HepG2 (cell line): ENCODE measurements at places on chromosomes 16 and 17. TPM values are rescaled to one million over a fixed set of nuclear protein-coding genes. Genes with fewer than 3 reads are reported as not detected.
A peak's percentile ranks its signal among the peaks of the same experiment; 100 is the strongest.

The TBX21 gene
- total RNA-seq = not detected in 2 replicates

The HOXB8 gene
- not detected in 2 replicates for total RNA-seq

GRCh38 chr17:21017861-21018260 is 24.9 kb downstream of the USP22 start:
- DNase-seq = no peak
- H3K27me3 ChIP-seq = no peaks in the 10 kb centered on the region
- peaks cover 62% of the 10 kb centered on the region for H3K36me3 ChIP-seq
- no peaks in the 10 kb centered on the region for H3K4me1 ChIP-seq
- no peak overlapping the region for H3K27ac ChIP-seq

The CASKIN2 gene
- 5.2 and 10.6 TPM in 2 replicates for total RNA-seq

- H3K4me1 ChIP-seq = peaks cover 5% of the 10 kb centered on the region; the same call in 1 of the 2 replicates
- no peaks in the 10 kb centered on the region; the same call in none of the 2 replicates for H3K27me3 ChIP-seq
- H3K36me3 ChIP-seq = no peaks in the 10 kb centered on the region
- H3K4me3 ChIP-seq = no peak overlapping the region
Observed at GRCh38 chr17:1256699-1257098, 13.5 kb upstream of the BHLHA9 start.

DNA sequence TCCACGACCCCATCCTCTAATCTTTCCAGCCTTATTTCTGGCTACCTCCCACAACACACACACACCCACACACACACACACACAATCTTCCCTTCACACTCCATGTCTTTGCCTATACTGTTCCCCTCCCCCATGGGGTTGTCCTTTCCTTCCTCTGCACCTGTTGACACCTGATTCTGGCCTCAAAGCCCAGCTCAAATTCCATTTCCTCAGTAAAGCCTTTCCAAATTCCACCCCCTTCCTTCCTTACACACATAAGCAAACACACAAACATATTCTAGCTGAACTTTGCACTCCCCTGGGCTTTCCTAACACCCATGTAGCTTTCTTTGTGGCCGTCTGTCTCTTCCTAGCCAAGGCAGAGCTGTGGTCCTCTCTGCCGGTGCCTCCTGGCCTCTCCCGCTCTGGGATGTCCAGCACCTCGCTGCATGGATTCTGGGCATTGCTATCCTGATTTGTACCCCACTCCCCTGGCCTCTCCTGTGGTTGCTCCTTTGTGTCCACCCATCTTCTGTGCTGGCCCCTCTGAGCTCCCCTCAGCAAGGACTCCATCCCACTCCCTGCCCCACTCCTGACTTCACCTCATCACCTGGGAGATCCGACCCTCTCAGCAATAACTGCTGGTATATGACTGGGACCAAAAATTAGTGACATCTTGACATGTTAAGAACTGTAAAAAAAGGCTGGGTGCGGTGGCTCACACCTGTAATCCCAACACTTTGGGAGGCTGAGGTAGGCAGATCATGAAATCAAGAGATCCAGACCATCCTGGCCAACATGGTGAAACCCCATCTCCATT is 8.4 kb upstream of the SRCIN1 start:
- no peaks in the 10 kb centered on the region for H3K36me3 ChIP-seq
- H3K4me3 ChIP-seq = no peak overlapping the region
- peaks cover 100% of the 10 kb centered on the region for H3K4me1 ChIP-seq
- H3K27me3 ChIP-seq = no peaks in the 10 kb centered on the region
- peak; percentile 100 for DNase-seq

DNA sequence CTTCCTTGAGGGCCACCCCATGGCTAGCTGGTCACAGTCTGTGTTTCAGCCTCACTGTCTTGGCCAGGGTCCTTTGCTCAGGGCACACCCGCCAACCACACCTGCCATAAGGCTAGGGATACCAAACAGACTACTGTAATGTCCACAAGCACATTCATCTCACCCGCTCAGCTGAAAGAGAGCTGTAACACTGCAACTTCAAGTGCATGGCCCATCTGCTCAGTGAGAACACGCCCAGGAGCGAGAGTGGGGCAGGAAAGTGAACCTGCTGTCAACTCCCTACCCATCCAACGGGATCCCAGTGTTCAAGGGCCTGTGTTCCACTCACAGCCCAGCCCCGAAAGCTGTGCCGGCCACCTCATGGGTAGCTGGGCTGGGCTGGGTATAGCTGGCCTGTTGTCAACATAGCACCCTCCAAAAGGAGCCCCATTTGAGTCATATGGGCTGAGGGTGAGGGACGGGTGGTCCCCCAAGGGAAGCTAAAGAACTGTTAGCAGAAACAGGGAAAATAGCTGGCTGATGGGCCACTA is 55.7 kb downstream of the SCNN1B start:
- H3K36me3 ChIP-seq = no peaks in the 10 kb centered on the region
- H3K4me1 ChIP-seq = no peaks in the 10 kb centered on the region
- H3K4me3 ChIP-seq = no peak overlapping the region

- no peaks in the 10 kb centered on the region for H3K4me1 ChIP-seq
- H3K27ac ChIP-seq = no peak overlapping the region
- H3K4me3 ChIP-seq = no peak overlapping the region
- no peak for DNase-seq
Observed at GRCh38 chr17:12230481-12231354, 210.0 kb downstream of the MAP2K4 start.

The XYLT1 gene
- not detected in 2 replicates for total RNA-seq

The TBC1D3I gene
- total RNA-seq = 0.15 TPM in 1 of 2 replicates, not detected in the other

- peaks cover 34% of the 10 kb centered on the region for H3K4me1 ChIP-seq
- peak overlapping the region; percentile 80 for H3K4me3 ChIP-seq
- peaks cover 27% of the 10 kb centered on the region; the same call in 2 of the 3 replicates for H3K36me3 ChIP-seq
- H3K27ac ChIP-seq = peak overlapping the region; percentile 92
- no peaks in the 10 kb centered on the region; the same call in 2 of the 3 replicates for H3K27me3 ChIP-seq
Observed at GRCh38 chr16:30609002-30609925, 925 bp downstream of the ZNF689 start.

The KRTAP4-6 gene
- total RNA-seq = not detected in 2 replicates

- DNase-seq = no peak
- no peak overlapping the region for H3K4me3 ChIP-seq
- no peaks in the 10 kb centered on the region for H3K36me3 ChIP-seq
- no peaks in the 10 kb centered on the region; the same call in 1 of the 2 replicates for H3K4me1 ChIP-seq
- no peaks in the 10 kb centered on the region for H3K27me3 ChIP-seq
Observed at GRCh38 chr17:72258711-72259110, 137.9 kb downstream of the SOX9 start.

GRCh38 chr16:10951026-10951425 is 6.7 kb downstream of the CLEC16A start:
- H3K4me3 ChIP-seq = no peak overlapping the region
- H3K27ac ChIP-seq = no peak overlapping the region
- H3K27me3 ChIP-seq = no peaks in the 10 kb centered on the region
- no peaks in the 10 kb centered on the region for H3K36me3 ChIP-seq

The ALOXE3 gene
- total RNA-seq = not detected in 2 replicates

DNA sequence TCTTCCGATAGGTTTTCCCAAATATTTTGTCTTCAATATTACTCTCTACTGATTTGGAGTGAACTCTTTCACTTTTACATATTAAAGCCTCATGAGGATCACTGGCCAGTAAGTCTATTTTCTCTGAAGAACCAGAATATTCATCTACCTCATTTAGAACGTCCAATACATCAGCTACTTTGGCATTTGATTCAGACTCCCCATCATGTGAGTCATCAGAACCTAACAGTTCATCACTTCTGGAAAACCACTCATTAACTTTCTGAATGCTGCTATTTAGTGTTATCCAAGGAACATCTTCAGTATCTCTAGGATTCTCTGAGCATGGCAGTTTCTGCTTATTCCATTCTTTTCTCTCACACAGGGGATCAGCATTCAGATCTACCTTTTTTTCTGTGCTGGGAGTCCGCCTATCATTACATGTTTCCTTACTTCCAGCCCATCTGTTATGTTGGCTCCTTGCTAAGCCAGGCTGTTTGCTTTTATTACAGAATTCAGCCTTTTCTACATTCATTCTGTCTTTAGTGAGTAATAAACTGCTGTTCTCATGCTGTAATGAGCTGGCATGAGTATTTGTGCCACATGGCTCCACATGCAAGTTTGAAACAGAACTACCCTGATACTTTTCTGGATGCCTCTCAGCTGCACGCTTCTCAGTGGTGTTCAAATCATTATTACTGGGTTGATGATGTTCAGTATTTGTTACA is 30.9 kb downstream of the BRCA1 start:
- no peak for DNase-seq
- no peak overlapping the region for H3K27ac ChIP-seq
- H3K4me3 ChIP-seq = no peak overlapping the region
- H3K27me3 ChIP-seq = no peaks in the 10 kb centered on the region

- no peaks in the 10 kb centered on the region for H3K4me1 ChIP-seq
- no peak overlapping the region for H3K27ac ChIP-seq
- no peaks in the 10 kb centered on the region; the same call in 1 of the 3 replicates for H3K27me3 ChIP-seq
Observed at GRCh38 chr16:79409978-79410377, 190.6 kb downstream of the MAF start.

The HS3ST3B1 gene
- total RNA-seq = 35.3 and 39.5 TPM in 2 replicates

The PPL gene
- 4.4 and 6.6 TPM in 2 replicates for total RNA-seq

The FBXW10 gene
- total RNA-seq = 0.04 TPM in 1 of 2 replicates, not detected in the other

The ITPRIPL2 gene
- total RNA-seq = 11.7 and 12.6 TPM in 2 replicates

DNA sequence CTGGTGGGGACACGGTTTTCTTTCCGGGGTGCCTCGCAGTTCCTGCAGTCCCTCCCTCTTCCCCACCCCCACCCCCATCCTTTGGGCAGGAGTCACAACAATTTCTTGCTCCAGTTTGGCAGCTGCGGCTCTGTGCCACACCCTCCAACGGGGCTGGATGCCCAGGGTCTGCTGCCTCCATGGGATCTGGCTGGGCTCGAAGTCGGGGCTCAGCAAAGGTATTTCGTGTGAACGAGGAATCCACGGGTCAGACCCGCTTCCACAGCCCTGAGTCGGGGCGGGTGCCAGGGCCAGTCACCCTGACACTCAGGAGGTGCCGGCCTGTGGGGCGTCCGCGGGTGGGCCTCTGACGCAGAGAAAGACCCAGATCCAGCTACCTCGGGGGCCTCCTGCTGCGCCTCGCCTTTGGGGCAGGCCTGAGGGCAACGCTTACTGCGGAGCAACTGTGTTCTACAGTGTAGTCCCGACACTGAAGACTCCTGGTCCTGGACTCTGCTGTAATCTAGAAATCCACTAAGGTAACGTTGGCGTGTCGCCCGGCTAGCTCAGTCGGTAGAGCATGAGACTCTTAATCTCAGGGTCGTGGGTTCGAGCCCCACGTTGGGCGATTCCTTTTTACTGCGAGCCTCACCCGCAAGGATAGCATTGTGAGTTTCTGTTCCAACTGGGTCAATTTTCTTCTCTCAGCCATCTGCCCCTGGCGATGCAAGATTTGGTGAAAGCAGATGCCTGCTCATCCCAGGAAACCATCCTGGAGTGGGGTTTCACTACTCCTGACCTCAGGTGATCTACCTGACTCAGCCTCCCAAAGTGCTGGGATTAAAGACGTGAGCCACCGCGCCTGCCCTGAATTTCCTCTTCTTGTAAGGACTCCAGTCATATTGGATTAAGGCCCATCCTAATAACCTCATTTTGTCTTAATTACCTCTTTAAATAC is 12.6 kb upstream of the OR1F1 start:
- peaks cover 53% of the 10 kb centered on the region for H3K4me1 ChIP-seq
- no peaks in the 10 kb centered on the region; the same call in 2 of the 3 replicates for H3K27me3 ChIP-seq
- H3K27ac ChIP-seq = no peak overlapping the region

The KRT27 gene
- total RNA-seq = not detected in 2 replicates

- H3K4me3 ChIP-seq = no peak overlapping the region
- peaks cover 15% of the 10 kb centered on the region for H3K4me1 ChIP-seq
- no peaks in the 10 kb centered on the region for H3K36me3 ChIP-seq
Observed at GRCh38 chr16:12375046-12375740, 398.7 kb downstream of the SNX29 start.

DNA sequence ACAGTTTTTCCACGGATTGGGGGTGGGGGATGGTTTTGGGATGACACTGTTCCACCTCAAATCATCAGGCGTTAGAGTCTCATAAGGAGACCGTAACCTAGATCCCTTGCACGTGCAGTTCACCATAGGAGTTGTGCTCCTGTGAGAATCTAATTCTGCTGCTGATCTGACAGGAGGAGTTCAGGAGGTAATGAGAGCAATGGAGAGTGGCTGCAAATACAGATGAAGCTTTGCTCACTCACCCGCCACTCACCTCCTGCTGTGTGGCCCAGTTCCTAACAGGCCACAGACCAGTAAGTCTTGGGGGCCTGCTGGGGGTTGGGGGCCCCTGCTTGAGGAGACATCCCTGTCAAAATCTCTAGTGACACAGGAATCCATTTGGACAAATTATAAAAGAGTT is 29.8 kb downstream of the SLC39A11 start:
- no peaks in the 10 kb centered on the region for H3K27me3 ChIP-seq
- H3K27ac ChIP-seq = no peak overlapping the region
- DNase-seq = no peak
- no peak overlapping the region for H3K4me3 ChIP-seq
- no peaks in the 10 kb centered on the region; the same call in 2 of the 3 replicates for H3K36me3 ChIP-seq
- H3K4me1 ChIP-seq = peaks cover 8% of the 10 kb centered on the region

DNA sequence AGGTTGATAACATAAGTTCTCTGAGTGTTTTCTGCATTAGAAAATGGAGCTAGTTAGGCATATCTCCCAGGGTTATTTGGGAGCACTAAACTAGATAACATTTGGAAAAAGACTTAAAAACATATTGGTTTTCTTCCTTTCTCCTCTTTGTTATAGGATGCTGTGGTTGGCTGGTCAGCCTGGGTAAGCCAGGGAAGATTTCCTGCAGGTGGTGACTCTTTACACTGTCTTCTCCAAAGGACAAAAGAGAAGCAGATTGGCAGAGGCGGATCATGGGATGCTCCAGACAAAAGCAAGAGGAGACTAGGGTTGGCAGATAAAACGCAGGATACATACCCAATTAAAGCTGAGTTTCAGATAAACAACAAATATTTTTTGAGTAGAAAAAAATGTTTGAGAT is 6.2 kb upstream of the CRYBA1 start:
- peaks cover 28% of the 10 kb centered on the region for H3K4me1 ChIP-seq
- DNase-seq = no peak
- H3K27me3 ChIP-seq = peaks cover 5% of the 10 kb centered on the region; the same call in 1 of the 3 replicates
- H3K36me3 ChIP-seq = no peaks in the 10 kb centered on the region

GRCh38 chr16:66481943-66482390 is 54.9 kb downstream of the BEAN1 start:
- no peaks in the 10 kb centered on the region for H3K36me3 ChIP-seq
- DNase-seq = no peak
- no peak overlapping the region for H3K4me3 ChIP-seq
- peaks cover 3% of the 10 kb centered on the region for H3K27me3 ChIP-seq
- H3K27ac ChIP-seq = no peak overlapping the region
- H3K4me1 ChIP-seq = peaks cover 26% of the 10 kb centered on the region

The SEZ6 gene
- total RNA-seq = not detected in 2 replicates

The CCL23 gene
- total RNA-seq = not detected in 2 replicates

The ATP2A1 gene
- 0.70 and 3.2 TPM in 2 replicates for total RNA-seq

DNA sequence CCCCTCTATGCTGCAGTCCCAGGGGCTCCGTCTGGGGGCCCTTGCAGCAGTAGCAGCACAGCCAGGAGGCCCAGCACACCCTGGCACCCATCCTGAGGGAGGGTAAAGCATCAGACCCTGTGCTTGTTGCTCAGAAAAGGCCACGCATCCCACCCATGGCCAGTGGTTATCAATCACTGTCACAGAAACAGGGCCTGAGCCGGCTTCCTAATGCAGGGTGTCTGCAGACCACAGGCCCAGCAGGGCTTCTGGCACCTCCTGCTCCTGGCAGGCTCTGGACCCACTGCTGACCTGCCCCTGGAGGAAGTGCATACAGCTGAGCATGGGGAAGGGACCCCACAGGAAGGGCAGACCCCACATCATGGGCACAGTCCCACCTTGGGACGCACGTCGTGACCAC is 26.9 kb upstream of the CDH15 start:
- H3K36me3 ChIP-seq = peaks cover 41% of the 10 kb centered on the region; the same call in 1 of the 3 replicates
- no peak overlapping the region for H3K4me3 ChIP-seq
